ENCODE measurements at places on chromosomes 13 and 19. TPM values are rescaled to one million over a fixed set of nuclear protein-coding genes. Genes with fewer than 3 reads are reported as not detected.

DNA sequence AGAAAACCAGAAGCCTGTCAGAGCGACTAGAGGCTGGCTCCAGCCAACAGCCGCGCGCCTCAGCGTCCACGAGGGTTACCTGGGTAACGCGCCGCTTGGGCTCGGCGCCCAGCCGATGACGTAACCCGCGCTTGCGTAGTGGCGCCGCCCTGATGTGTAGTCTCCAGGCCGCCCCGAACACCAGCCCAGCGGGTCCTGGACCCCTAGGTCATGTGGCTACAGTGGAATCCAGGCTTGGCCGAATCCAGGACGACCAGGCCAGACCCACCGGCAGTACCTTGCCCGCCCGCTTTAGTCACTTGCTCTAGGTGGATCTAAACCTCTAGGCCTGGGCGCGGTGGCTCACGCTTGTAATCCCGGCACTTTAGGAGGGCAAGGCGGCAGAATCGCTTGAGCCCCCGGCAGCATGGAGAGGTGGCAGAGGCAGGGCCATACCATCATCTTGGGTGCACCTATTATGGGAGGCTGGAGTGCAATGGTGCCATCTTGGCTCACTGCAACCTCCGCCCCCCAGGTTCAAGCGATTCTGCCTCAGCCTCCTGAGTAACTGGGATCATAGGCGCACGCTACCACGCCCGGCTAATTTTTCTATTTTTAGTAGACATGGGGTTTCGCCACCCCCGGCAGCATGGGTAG lies 7.2 kb upstream of the ZNF606 start:
- no peak for DNase-seq

- peak; percentile 28 for DNase-seq
These were observed 4.7 kb downstream of the TINCR start for GRCh38 chr19:5563008-5563431.

The ZNF66 gene
- 9.3 TPM for total RNA-seq

DNA sequence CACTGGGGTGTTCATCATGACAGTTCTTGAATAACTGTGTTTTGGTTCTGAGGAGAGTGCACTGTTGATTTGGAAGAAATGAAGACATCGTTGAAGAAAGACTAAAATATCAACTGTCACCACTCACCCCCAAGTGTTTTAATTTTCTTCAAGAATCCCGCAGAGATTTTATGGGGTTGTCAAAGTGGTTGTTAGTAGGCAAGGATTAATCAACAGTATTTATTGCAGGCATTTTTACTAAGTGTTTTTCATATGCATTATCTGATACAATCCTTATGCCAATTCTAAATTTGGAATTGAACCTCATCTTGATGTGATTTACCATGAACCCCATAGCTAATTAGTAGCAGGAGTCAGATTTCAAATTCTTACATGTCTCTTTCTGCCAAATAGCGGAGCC lies 63.7 kb upstream of the OBI1 start:
- DNase-seq, result no peak

GRCh38 chr19:50516964-50517703 lies 3.4 kb upstream of the ASPDH start:
- DNase-seq, result no peak

DNA sequence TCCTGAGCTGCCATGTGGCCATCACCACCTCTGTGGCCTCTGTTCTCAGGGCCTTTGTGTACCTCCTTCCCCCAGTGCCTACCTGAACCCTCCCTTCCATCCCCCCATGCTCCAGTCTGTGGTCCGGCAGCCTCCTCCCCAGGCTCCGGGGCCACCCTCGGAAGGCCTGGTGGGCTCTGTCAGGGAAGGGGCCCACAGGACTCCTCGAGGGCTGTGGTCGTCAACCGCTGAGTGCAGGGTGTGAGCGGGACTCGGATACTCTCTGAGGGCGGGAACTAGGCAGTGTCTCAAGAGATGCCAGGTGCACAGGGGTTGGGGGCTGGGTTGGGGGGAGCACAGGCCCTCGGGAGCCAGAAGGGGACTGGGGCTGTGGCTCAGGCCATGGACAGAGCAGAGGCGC lies 3.9 kb downstream of the MAP2K7 start:
- DNase-seq, result no peak

The RASGRP4 gene
- total RNA-seq, result 0.14 TPM

The TRIM28 gene
- total RNA-seq, result 142 TPM

- DNase-seq, result no peak
These were observed 187.6 kb upstream of the ARGLU1 start for GRCh38 chr13:106755542-106755941.

The SLC8A2 gene
- 0.22 TPM for total RNA-seq

- no peak for DNase-seq
These were observed 497.8 kb downstream of the FOXO1 start for GRCh38 chr13:40168425-40169166.

DNA sequence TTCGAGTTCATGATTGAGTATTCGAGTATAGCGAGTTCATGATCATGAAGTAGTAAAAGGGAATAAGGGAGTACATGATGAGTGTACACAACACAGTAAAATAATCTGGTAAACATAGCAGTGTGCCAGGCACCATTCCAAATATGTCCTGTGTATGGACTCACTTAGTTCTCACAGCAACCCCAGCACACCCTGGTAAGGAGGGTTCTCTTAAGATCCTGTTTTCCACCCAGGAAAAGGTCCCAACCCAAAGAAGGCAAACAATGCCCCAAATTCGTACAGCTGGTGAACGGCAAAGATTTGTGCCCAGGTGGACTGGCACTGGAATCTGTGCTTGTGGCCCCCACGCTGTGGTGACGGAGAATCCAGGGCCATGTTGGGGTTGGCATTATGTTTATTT lies 21.4 kb downstream of the HPN start:
- DNase-seq, result no peak

- DNase-seq, result peak; percentile 91
These were observed 2.9 kb downstream of the WDR83 start for GRCh38 chr19:12669270-12670158.

DNA sequence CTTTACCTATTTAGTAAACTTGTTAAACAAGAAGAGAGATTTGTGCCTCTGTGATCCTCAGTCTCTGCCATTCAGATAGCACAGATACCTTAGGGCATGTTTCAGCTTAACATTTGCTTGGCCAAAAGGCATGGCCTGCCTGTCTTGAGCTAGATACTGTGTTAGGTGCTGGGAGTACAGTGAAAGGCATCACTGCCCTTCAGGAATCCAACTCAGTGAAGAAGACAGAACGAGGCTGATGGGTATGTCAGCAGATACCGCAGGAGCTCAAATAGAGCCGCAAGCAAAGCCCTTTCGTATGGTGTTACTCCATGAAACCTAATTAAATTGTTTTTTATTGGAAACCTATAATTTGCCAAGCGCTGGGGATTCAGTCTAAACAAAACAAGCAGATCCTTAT lies 12.9 kb downstream of the ZNF507 start:
- no peak for DNase-seq

GRCh38 chr13:44273991-44274770 lies 99.4 kb upstream of the SERP2 start:
- peak; percentile 69 for DNase-seq

The PRR22 gene
- 0.29 TPM for total RNA-seq

DNA sequence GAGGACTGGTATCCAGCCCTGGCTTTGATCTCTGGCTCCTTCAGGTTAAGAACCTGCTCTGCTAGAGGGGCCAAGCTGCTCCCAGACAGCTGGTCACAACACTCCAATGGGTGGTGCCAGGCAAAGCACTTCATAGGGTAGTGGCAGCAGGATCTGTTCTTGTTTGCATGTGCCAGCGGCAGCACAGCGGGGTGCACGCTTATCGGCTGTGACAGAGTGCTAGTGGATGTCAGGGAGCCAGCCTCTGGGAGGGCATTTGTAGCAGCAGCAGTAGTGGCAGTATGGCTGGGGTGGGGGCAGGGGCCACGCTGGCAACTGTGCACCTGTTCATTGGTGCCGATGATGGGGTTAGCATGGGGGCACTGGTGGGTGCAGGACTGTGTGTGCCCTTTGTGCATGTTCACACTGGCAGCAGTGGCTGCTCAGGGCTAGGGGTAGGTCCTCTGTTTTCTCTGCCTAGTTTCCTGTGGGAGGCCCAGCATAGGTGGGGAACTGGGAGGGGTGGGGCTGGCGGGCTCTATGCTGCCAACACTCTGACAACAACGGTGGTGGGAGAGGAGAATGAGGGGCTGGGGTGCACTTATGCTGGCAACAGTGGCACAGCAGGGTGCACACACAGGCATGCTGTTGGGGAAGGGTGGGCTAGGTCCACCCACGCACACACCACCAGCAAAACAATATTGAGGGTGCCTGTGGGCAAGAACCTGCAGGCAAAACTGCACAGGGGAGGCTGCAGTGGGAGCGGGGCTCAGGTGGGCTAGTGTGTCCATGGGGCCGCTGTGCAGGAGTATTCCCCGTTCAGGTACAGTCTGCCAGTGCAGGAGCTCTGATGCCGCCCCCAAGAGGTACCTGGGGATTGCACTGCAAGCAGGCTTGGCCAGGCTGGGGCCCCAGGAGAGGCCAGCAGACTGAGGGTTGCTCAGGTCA lies 19.3 kb downstream of the AP1M1 start:
- DNase-seq, result no peak

- DNase-seq, result no peak
These were observed 95.0 kb upstream of the KLF5 start for GRCh38 chr13:72963762-72964161.

The DMKN gene
- total RNA-seq, result 9.3 TPM

DNA sequence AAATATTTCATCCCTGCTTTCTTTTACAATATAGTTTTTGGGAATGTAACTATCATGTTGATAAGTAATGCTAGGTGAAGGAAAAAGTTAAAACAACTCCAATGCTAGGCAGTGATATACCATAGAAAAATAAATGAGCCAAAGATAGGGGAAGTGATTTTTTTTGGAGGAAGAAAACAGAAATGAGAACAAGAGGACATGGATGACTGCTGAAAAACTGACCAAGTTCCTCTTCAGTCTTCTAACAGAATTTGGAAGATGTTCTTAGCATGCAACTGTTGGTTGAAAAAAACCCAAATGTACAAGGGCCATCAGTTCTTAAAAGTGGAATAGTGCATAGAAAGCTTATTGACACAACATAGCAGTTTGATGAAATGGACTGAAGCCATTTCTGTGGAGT lies 262.5 kb upstream of the STARD13 start:
- DNase-seq, result peak; percentile 71

GRCh38 chr13:102657630-102658029 lies 37.2 kb downstream of the METTL21C start:
- no peak for DNase-seq

- DNase-seq, result peak; percentile 95
These were observed 61.9 kb downstream of the AP1M1 start for GRCh38 chr19:16259385-16260159.

- DNase-seq, result peak; percentile 4
These were observed 21.4 kb upstream of the IPO5 start for GRCh38 chr13:97932036-97932435.

- DNase-seq, result peak; percentile 86
These were observed 493 bp upstream of the PDE4A start for GRCh38 chr19:10419646-10420443.

The IZUMO4 gene
- 285 TPM for total RNA-seq

The MYADM gene
- not detected for total RNA-seq

DNA sequence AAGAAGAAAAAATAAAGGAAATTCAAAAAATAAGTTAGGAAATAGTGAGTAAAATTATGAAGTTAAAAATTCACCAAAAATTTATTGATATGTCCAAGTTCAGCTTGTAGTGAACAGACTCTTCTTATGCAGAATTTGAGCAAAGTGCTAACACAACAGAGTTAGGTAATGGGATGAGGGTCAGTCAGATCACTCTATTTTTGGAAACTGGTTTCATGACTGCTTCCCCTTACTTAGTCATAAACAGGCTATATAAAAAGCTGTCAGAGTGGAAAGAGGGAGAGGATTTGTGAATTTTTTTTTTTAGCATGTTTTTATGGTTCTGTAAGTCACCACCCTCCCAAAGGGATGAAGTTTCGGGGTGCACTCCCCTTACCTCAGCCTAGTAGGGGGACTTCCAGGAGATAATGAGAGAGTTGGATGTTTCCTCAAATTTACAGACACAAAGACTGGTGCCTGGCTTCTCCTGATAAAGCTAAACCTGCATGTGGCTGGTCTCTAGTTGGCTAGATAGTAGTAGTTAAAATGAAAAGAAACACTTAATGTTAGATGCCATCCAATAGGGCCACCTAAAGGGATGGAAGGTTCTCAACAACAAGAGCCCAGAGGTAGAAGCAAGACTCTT lies 4.5 kb downstream of the CPB2 start:
- no peak for DNase-seq

DNA sequence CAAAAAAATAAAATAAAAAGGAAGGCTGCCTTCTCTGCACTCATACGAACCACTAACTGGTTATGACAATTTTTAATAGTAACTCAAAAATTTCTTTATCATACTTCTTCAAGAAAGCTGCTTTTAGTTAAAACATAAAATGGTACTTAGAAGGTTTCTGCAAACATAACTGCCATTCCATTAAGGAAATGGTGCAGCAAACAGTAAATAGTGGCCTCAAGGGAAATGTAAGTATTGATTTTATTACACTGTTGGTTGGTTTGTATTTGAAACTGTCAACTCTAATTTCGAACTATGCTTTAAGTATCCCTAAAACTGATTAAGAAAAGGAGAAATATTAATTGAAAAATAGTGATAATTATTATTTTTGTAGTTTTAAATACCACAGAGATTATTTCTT lies 278.0 kb downstream of the DACH1 start:
- no peak for DNase-seq

The ADAMTSL5 gene
- total RNA-seq, result 2.6 TPM

The PSG11 gene
- not detected for total RNA-seq

The C1QTNF9B gene
- not detected for total RNA-seq

The PRR19 gene
- total RNA-seq, result 0.25 TPM

DNA sequence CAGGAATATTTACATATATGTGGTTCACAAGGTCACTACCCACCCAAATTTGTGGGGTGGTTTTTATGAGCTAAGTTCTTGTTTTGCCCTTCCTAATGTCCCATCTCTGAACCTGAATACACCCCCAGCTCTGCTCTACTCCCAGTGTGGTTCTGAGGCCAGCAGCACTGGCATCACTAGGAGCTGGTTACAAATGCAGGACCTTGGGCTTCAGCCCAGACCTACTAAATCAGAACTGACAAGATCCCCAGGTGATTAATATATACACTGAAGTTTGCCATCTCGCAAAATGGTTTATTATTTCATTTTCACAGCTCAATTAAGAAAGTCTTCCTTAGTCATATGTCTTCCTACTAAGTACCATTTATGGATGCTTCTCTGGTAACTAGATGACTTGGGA lies 67.9 kb downstream of the FOXO1 start:
- no peak for DNase-seq

DNA sequence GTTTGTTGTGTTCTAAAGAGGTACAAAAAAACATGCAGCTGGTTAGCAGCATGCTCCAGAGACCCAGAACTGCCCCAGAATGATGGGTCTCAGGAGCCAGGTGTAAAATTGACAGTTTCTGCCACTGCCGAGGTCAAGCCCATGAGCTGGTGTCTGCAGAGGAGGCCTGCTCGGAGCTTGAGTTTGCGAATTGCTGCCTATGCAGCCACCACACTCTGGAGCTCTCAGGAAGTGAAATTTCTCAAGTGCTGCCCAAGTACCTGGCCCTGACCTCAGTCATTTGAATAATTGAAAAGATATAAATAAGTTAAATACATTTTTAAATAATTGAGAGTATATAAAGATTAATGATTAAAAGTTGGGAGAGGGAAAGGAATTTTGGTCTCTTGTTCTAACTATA lies 66.4 kb downstream of the ZAR1L start:
- DNase-seq, result no peak

The C19orf33 gene
- total RNA-seq, result not detected

GRCh38 chr19:38736413-38737280 lies 7.6 kb downstream of the CAPN12 start:
- peak; percentile 76 for DNase-seq

GRCh38 chr19:30669329-30670010 lies 297.3 kb downstream of the ZNF536 start:
- DNase-seq, result peak; percentile 76
